ENCODE measurements at places on chromosomes 7 and 10.

DNA sequence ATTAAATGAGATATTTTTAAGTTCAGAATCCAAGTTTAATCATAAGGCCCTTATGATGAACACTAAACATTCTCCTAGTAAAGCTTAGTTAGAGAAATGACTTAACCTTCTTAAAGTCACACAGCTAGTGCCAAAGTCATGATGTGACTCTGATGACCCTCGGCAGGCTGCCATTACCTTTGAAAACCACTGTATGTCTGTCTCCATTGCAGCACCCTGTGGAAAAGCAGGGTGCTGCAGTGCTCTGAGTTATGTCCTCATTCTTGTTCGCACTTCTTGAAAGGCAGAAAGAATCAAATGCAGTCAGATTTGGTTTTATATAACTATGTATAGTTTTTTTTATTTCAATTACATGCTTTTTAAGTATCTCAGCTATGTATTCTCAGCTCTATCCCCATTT, 105.0 kb downstream of the PHTF2 start:
- DNase-seq: no peak

GRCh38 chr7:96277921-96278320, 44.0 kb downstream of the SLC25A13 start:
- no peak for DNase-seq

DNA sequence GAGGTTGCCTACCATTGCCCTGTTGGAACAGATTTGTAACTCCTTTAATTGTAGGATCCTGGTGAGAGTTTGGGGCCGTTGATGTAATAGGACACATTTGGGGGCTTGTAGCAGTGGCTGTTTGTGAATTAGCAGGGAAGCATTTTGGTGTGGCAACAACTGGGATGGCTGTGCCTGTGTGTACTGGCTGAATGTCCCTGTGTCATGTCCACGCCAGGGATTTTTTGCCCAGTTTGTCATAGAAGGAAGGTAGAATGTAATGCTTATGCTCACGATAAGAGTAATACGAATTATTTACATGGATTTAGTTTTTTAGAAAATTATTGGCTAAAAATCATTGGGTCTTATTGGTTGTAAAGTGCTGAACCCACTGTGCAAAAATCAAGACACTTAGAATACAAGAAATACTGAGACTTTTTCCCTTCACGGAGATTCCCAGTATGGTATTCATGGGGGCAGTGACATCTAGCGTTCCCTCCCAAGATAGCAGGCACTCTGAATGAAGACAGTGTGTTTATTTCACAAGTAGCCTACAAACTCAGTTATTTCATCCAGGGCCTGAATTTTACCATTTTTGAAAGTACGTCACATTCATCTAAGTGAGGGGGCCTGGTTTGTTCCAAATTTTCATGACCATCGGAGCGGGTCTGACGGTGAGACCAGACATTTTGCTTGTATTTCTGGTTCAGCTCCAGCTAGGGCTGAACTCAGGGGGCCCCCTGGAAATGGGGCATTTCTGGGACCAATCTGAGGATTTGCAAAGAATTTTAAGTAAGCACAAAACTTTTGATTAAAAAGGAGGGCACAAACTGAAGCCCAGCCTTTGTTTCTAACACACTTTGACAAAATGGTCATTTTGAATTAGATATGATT, 74.7 kb downstream of the CACNB2 start:
- peak; percentile 60 for DNase-seq

DNA sequence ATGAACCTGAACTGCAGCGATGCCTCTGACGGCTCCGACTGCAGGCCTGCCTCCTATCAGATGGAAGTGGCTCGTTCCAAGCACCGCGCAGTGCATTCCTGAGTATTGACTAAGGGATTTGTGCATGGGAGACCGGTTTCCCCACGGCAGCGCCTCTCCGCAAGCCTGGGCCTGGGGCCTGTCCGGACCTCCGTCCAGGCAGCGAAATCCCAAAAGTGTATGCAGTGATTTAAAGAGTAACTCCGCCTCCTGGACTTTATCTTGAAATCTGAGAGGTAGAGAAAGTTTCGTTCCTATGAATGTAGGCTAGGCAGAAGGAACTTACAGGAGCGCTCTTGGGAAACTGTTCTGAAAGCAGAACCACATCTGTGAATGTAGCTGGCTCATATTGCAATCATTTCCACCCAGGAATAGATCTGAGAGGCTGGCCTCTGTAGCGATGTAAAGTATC, 106.2 kb upstream of the CELF2 start:
- no peak for DNase-seq

GRCh38 chr10:52571018-52571417, 201.6 kb downstream of the MBL2 start:
- no peak for DNase-seq

DNA sequence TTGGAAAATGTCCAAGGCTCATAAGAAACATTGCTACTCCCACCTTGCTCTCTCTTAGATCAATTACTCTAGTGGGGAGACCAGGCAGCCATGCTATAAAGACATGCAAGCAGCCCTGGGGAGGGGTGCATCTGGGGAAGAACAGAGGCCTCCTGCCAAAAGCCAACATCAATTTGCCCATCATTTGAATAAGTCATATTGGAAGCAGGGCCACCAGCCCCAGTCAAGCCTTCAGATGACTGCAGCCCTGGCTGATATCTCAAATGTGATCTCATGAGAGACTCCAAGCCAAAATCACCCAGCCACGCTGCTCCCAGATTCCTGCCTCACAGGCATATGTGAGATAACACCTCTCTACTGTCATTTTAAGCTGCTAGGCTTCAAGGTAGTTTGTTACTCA, 157.5 kb upstream of the PDE1C start:
- no peak for DNase-seq

- no peak for DNase-seq
These were observed 1071.5 kb upstream of the C7orf33 start for GRCh38 chr7:147519062-147519461.

DNA sequence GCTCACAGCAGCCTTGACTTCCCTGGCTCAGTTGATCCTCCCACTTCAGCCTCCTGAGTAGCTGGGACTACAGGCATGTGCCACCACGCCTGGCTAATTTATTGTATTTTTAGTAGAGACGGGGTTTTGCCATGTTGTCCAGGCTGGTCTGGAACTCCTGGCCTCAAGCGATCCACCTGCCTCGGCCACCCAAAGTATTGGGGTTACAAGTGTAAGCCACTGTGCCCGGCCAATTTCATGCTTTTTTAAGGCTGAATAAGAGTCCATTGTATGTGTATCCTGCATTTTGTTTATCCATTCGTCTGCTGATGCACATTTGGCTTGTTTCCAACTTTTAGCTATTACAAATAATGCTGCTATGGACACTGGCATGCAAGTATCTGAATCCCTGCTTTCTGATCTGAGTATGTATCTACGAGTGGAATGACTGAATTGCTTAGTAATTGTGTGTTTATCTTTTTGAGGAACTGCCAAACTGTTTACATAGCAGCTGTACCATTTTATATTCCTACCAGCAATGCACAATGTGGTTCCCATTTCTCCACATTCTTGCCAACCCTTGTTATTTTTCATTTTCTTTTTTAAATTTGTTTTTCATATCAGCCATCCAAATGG, 37.3 kb upstream of the TPST1 start:
- DNase-seq: no peak

GRCh38 chr10:96609510-96609909, 22.7 kb upstream of the TM9SF3 start:
- DNase-seq: no peak

GRCh38 chr10:64368298-64368697, 847.1 kb downstream of the REEP3 start:
- DNase-seq: no peak

GRCh38 chr7:112410092-112410491, 40.2 kb upstream of the IFRD1 start:
- DNase-seq: no peak

DNA sequence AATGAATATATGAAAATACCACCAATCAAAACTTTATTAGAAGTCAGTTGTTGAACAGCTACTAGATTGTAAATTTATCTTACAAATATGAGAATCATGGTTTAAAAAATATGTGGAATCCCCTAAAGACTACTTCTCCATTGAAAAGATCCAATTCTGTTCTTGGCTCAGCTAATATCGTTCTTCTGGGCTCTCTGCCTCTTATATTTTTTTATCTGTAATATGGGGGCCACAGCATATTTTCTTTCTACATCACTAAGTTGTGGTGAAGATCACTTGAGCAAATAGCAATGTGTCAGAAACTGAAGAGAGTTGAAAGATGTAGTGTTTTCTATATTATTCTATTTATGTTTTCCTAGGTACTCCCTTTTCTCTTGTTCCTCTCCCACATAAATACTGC, 198.1 kb downstream of the FZD1 start:
- no peak for DNase-seq

- DNase-seq: no peak
These were observed 73.9 kb upstream of the NMT2 start for GRCh38 chr10:15242261-15242840.

GRCh38 chr10:47359101-47359500, 10.9 kb downstream of the RBP3 start:
- DNase-seq: no peak

DNA sequence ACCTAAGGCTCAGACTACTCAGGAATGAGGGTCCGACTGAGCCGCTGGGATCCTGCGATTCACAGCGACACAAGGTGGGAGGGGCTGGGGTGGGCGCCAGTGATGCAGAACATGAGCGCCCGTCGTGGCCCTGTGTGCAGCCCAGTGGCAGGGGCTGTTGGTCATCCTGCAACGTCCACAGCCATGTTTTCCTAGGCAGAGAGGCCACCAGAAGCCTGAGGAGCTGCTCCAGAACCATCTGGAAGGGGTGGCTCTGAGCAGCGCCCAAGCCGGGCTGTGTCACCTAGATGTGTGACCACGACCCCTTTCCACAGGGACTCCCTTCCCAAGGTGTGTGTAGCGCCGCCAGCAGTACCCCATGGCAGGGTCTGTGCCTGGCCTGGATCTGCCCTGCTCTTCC, 24.5 kb downstream of the DPYSL4 start:
- DNase-seq: no peak

DNA sequence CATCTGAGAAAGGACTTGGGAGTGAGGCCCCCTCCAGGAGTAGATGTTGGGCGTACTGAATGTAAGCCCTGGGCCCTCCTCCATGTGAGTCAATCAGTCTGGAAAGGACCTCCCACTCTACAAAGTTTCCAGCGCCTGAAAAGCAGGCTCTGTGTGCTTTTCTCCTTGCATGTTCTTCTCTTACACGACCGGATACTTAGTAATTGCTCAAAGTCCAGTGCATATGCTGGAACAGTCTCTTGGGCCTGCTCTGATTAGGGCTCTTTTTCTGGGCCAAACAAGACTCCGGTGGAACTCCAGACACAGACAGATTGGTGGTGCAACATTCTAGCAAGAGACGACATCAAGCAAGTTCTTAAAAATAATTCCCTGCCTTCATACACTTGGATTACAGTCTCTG, 38.3 kb upstream of the RAPGEF5 start:
- no peak for DNase-seq

GRCh38 chr10:76115131-76115470, 683.7 kb downstream of the LRMDA start:
- no peak for DNase-seq

DNA sequence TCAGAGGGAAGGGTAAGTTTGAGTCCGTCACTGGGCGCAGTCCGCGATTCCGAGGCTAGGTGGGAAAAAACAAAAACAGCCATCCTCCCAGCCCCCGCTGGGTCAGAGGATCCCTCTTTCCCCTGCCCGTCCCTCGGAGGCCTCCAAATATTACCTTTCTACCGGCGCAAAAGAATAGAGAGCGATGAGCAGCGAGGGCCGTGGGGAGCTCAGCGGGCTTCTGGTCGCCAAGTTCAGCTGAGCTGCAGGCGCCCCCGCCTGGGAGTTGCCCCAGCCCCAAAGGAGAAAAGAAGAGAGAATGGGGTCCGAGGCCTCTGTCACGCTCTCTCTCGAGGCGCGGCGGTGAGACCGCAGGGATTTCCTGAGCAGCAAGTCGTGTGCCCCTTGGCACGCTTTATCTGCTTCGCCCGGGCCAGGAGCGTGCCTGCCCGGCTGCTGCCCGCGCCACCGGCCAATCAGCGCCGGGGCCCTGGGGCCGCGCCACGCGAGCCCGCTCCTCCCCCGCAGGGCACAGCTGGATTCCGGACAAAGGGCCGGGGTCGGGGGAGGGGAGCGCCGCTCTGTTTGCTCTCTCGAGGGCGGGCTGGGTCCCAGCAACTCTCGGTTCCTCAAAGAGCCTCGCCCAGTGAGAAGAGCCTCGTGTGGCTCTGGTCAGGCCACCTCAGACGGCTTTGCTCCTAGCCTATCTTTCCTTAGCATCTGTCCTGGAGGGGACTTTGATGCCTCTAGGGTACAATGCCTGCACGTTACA, at the start of gene NEUROG3:
TSS of gene NEUROG3 (minus strand) at position 367 of the 751 bp plus-strand sequence. CDS start 379 bp downstream, outside the sequence.
- DNase-seq: no peak

GRCh38 chr10:86655596-86655995, 1.2 kb downstream of the OPN4 start:
- DNase-seq: no peak

DNA sequence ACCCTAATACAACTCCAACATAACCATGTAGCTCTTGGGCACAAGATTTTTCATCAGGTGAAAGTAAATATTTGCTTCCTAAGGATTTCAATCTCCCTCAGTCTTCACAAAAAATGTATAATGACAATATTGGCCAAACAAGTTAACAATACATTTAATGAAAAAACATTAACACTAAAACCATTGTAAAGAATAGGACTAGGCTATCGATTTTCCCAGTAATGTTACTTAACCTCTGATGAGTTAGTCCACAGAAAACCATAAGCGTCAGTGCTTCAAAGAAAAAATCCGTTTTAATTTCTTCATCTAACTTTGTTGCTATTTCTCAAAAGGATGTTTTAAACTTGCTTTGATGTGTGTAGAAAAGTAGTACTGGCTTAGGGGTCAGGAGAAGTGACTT, 1.2 kb downstream of the ZNF33B start:
- DNase-seq: no peak

GRCh38 chr7:40629891-40630290, 495.1 kb downstream of the SUGCT start:
- DNase-seq: no peak

DNA sequence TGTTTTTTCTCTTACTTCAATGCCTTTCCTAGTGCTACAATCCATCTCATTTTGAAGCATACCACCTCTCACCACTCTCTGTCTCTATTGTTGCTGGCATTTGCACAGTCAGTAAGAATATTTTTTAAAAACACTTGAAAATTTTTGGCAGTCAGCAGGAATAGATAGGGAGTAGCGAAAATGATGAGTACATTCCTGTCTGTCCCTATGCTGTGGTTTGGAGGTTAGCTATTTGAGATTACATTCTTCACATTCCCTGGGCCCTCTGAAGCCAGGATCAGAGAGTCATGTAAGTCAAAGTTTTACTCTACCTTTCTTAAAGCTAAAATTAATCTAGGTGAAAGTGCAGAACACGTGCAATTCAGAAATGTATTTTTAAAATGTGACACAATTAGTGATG, 53.0 kb upstream of the MAGI2 start:
- DNase-seq: no peak

DNA sequence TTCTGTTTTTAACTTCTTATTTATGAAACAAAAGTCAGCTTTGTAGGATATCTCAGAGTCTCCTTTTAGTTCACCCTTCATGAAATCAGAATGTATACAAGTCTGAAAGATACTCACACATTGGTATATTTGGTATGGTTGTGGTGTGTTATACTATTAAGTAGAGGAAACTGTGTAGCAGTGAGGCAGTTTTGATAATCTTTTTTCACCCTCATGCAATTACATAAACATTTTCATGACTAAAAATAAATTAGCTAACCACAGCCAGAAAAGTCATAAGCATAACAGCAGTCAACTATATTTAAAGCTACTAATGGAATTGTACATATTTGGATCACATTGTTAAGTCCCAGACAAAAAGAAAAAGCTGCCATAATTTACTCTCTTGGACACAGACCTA, 62.1 kb downstream of the FAM185A start:
- DNase-seq: no peak

Data from activated CD4-positive, alpha-beta T cell treated with anti-CD3 and anti-CD28 coated beads, Interleukin-2, amount 10 ng/mL, durations not matched to agents 24 days and 14 days (primary cell).